ENCODE measurements at places on chromosomes 4 and X. TPM values are rescaled to one million over a fixed set of nuclear protein-coding genes. Genes with fewer than 3 reads are reported as not detected.

MAGEA4 gene
- total RNA-seq: not detected

PAGE5 gene
- total RNA-seq: 1.1 TPM

TEX13B gene
- total RNA-seq: not detected

SOX3 gene
- not detected for total RNA-seq

ZNF280C gene
- 7.6 TPM for total RNA-seq

NKRF gene
- 27.2 TPM for total RNA-seq

RGS12 gene
- total RNA-seq: 2.3 TPM

PORCN gene
- 12.8 TPM for total RNA-seq
